ENCODE measurements at places on chromosomes 2 and 18. TPM values are rescaled to one million over a fixed set of nuclear protein-coding genes. Genes with fewer than 3 reads are reported as not detected.

KCNE4 gene
- total RNA-seq: 2.4 TPM

PLCD4 gene
- 0.29 TPM for total RNA-seq

ASXL2 gene
- 4.4 TPM for total RNA-seq

CHRNG gene
- not detected for total RNA-seq

B3GNT7 gene
- total RNA-seq: not detected

B4GALT6 gene
- 9.6 TPM for total RNA-seq

DSC1 gene
- total RNA-seq: not detected

CD226 gene
- 0.23 TPM for total RNA-seq

SLC16A14 gene
- total RNA-seq: 2.5 TPM

HOXD13 gene
- total RNA-seq: 3.1 TPM

PPIG gene
- 15.8 TPM for total RNA-seq

HOXD12 gene
- total RNA-seq: not detected

GPR45 gene
- total RNA-seq: not detected

COL4A3 gene
- total RNA-seq: not detected

GNLY gene
- total RNA-seq: not detected

CD8B2 gene
- total RNA-seq: not detected

CFAP65 gene
- not detected for total RNA-seq

SP5 gene
- total RNA-seq: not detected

HOXD4 gene
- not detected for total RNA-seq

COX7A2L gene
- 221 TPM for total RNA-seq

DPP10 gene
- 0.64 TPM for total RNA-seq

CDH20 gene
- total RNA-seq: not detected

PPIL3 gene
- 61.4 TPM for total RNA-seq

FKBP1B gene
- total RNA-seq: 0.58 TPM

KCNJ3 gene
- not detected for total RNA-seq

PSMA8 gene
- total RNA-seq: not detected

KCNG2 gene
- not detected for total RNA-seq

USP14 gene
- total RNA-seq: 21.5 TPM

UPP2 gene
- not detected for total RNA-seq

RESP18 gene
- not detected for total RNA-seq

FHOD3 gene
- total RNA-seq: 4.9 TPM

LAMA3 gene
- 1.6 TPM for total RNA-seq

ANTXR1 gene
- total RNA-seq: 34.5 TPM

ZNF532 gene
- total RNA-seq: 75.1 TPM

CYP26B1 gene
- 1.7 TPM for total RNA-seq

AKAIN1 gene
- total RNA-seq: not detected

GREB1 gene
- total RNA-seq: 6.6 TPM

EFEMP1 gene
- 2.0 TPM for total RNA-seq

KANSL3 gene
- total RNA-seq: 31.8 TPM

ACVR1C gene
- 0.50 TPM for total RNA-seq

PTPRM gene
- total RNA-seq: 17.6 TPM

Data from H4 (cell line).